ENCODE measurements at places on chromosomes 13 and 19. TPM values are rescaled to one million over a fixed set of nuclear protein-coding genes. Genes with fewer than 3 reads are reported as not detected.

- no peak for DNase-seq
These were observed 279.9 kb downstream of the UQCRFS1 start for GRCh38 chr19:28933039-28933438.

- DNase-seq: no peak
These were observed 687.2 kb upstream of the KLHL1 start for GRCh38 chr13:70795484-70795883.

LGI4 gene
- 8.4 TPM for total RNA-seq

SSBP4 gene
- total RNA-seq: 30.8 TPM

DNA sequence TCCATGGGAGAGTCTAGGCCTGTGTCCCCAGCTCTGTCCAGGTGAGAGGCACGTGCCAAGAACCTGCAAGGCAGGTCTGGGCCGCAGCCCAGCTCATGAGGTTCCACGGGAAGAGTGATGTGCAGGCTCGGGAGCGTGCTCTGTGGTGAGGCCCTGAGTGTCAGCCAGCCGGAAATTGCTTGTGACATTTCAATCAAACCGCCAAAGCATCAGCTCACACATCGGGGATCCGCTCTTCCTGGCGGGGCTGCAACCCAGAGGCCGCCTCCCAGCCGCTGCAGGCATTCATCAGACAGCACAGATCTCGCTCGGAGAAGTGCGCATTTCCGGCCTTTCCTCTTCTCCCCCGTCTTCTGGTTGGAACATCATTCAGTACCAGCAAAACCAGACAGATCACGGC lies 109.3 kb downstream of the KDM4B start:
- no peak for DNase-seq

All from left ventricle myocardium inferior (tissue), 1 donor.